Effector CD8-positive, alpha-beta T cell (primary cell): ENCODE measurements at places on chromosomes 12 and 14.

GRCh38 chr12:15852383-15852782 is 29.8 kb upstream of the STRAP start:
- DNase-seq, result no peak

DNA sequence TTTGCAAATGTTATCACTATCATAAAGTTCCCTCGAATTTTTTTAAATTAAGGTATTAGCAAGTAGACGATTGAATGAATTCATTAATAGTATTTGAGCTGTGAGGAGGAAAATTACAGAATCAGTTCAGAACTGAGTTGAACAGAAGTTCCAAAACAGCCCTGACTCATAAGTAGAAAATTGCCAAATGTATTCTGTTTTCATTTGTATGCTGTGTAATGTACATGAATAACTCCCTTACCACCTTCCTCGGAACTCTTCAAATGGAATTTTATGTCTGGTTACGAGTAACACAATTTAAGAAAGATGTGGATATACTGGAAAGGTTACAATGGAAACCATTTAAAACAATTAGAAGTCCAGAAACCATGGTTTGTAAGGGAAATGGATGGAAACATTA is 283.3 kb upstream of the FAR2 start:
- DNase-seq, result no peak

DNA sequence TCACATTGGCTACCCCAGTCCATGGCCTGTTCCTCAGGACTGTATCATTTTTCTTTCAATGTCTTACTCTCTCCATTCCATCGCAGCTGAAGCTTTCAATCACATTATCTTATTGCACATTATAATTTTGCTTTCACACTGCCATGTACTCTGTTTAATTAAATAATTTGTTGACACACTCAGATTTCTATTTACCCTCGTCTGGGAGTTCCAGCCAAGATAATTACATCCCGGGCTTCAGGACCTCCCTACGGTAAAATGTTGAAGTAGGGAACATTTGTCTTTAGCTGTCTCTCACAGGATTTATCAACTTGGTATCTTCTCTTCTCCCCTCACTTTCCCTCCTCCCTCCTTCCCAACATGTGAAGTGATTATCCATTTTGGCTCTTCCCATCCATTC is 177.2 kb upstream of the RASSF8 start:
- no peak for DNase-seq

DNA sequence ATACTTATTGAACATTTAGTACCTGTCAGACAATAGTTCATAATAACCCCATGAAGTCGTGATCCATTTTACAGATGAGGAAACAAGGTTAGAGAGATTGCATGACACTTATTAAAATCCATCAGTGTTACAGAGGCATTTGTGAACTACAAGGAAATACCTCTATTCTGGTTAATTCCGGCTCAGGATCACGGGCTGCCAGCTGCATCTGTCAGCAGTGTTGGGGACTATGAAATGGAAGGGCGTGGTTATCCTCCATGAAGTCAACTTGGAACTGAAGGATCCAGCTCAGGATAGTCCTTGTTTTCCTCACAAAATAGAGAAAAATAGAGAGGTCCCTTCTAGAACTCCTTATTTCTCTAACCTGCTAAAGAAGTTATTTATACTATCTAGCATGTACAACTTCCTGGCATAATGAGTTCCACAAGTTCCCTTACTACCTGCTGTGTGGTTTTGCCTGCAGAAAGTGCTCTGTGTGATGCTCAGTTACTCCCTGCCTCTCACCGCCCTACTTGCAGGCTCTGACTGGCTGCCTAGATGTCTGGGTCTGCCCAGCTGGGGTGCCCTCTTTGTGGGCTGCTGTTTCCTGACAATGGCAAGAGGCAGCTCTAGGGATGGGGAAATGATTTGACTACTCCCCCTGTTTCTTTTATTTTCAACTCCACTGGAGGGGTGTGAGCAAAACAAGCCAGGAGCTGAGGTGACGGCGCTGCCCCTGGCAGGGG is 36.8 kb downstream of the PLXNC1 start:
- no peak for DNase-seq

DNA sequence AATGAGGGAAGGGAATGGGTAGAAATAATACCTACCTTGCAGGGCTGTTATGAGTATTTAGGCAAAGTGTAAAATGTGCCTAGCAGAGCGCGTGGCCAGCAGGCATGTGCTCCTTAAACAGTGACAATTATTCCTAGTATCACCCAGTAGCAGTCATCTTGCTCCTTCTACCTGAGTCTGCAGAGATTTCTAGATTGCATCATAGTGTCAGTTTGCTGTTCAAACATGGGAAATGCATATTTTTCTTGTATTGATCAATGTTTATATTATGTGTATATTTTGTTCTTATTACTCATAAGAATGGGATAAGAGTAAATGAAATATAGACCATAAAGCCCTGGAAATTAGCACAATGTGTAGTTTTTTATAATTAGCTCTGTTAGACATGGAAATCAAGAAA is 37.3 kb upstream of the PLEKHG7 start:
- no peak for DNase-seq

DNA sequence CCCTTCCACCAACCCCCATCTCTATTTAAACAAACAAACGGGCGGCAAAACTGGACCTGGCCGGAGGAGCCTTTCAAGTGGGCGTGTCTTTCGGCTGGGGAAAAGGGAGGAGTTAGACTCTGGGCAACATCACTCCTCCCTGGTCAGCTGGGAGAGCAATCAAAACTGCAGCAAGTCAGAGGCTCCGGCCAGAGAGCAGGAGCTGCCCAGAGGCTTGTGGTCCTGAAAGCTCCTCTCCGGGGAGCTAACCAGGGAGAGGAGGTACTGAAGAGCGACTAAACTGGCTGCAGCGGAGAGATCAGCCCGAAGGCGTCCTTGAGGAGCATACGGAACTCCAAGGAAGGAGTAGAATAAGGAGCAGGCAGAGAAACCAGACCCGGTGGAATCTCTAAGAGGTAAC is at the start of gene NEUROD4:
TSS of gene NEUROD4 (plus strand) at position 191 of the 400 bp plus-strand sequence. CDS start 6,466 bp downstream, outside the sequence.
- DNase-seq, result no peak

GRCh38 chr14:36070031-36070719 is 106.3 kb downstream of the PTCSC3 start:
- DNase-seq, result no peak
